ENCODE measurements at places on chromosomes 16 and 17.

- DNase-seq, result no peak
Measured at GRCh38 chr17:29154516-29155226, 25.5 kb downstream of the MYO18A start.

DNA sequence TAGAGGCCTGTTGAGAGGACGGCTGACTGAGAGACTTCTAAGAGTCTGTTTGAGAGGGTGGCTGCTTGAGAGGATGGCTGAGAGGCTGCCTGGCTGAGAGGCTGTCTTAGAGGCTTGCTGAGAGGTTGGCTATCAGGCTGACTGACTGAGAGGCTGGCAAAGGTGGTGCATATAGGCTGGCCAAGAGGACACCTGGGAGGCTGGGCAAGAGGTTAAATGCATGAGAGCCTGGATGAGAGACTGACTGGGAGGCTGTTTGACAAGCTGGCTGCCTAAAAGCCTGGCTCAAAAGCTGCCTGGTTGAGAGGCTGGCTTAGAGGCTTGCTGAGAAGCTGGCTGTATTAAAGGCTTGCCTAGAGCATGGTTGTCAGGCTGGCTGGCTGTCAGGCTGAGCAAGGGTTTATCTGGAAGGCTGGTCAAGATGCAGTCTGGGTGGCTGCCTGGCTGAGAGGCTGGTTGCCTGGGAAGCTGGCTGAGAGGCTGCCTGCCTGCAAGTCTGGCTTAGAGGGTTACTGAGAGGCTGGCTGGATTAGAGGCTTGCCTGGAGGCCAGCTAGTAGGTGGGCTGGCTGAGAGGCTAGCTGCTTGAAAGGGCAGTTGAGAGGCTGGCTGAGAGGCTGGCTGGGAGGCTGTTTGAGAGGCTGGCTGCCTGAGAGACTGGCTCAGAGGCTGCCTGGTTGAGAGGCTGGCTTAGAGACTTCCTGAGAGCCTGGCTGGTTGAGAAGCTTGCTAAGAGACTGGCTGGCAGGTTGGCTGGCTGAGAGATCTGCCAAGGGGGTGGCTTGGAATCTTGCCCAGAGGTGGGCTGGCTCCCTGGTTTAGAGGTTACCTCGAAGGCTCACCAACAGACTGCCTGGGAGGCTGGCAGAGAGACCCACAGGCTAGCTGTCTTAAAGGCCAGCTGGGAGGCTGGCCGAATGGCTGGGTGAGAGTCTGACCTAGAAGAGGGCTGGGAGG lies 38.3 kb upstream of the ACSM2B start:
- DNase-seq, result peak; percentile 18

DNA sequence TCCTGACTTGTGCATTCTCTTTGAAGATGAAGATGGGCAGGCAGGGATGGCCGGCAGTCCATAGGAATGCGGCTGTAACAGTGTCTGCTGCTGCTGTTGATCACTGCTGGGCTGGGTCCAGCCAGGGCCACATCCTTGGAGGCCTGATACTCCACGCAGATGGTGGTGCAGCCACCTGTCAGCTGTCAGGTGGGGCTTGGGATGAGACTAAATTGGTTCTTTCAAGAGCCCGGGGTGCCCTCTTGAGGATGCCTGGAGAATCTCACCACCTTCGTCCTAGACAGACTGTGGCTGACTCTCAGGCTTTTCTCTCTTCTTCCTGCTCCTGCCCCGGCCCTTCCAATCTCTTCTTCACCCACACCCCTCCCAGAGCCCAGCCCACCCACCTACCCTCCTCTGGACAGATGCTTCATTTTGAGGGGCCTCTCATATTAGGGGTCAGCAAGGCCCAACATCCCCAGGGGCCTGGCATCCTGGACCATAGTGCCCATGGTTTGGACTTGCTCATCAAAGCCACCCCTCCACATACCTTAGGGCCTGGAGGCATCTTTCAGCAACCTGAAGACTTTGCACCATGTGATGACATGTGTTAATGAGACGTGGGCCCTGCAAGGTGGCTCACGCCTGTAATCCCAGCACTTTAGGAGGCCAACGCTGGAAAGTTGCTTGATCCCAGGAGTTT lies 19.1 kb downstream of the OSBPL7 start:
- DNase-seq, result peak; percentile 69

- no peak for DNase-seq
Measured at GRCh38 chr16:71943887-71944286, 48.6 kb downstream of the IST1 start.

- DNase-seq, result peak; percentile 15
Measured at GRCh38 chr16:54284319-54284930, 2.2 kb downstream of the IRX3 start.

DNA sequence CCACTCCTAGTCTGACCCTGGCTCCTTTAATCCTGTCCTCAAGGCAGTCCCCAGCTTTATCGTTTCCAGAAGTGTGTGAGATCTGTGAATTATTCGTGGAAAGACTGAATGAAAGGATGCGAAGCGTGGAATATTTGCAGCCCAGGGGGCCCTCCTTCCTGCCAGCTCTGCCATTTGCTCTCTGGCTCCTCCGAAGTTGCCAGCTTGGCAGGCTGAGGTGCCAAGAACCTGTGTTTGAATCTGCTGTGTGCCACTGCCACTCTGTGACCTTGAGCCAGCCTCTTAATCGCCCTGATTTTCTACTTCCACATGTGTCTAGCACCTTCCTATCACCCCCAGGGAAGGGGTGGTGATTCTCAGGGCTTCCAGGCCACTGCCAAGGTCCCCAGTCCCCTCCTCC lies 10.8 kb downstream of the TBKBP1 start:
- DNase-seq, result no peak

- no peak for DNase-seq
Measured at GRCh38 chr17:69468207-69468606, 53.7 kb downstream of the MAP2K6 start.

DNA sequence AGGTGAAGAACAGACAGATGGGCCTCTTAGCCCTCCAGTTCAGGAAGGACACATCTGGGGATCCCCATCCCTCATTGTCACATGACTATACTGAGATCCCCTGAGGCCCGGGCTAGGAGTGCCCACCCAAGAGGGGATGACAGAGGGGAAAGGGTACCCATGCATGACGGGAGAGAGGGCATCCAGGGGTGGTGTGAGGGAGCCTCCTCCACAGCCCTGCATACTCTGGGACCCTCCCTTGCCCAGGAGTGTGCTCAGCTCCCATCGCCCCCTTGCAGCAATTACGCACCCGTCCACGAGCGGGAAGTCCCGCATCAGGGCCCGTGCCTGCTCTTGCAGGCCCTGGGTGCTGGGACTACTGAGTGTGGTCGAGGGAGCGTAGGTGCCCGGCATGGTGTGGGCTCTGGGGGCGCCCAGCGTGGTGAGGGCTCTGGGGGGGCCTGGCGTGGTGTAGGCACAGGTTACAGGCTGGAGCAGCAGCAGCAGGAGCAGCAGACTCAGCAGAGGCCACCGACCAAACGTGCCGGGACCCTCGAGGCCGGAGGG lies 6.5 kb downstream of the DPEP2 start:
- DNase-seq, result no peak

DNA sequence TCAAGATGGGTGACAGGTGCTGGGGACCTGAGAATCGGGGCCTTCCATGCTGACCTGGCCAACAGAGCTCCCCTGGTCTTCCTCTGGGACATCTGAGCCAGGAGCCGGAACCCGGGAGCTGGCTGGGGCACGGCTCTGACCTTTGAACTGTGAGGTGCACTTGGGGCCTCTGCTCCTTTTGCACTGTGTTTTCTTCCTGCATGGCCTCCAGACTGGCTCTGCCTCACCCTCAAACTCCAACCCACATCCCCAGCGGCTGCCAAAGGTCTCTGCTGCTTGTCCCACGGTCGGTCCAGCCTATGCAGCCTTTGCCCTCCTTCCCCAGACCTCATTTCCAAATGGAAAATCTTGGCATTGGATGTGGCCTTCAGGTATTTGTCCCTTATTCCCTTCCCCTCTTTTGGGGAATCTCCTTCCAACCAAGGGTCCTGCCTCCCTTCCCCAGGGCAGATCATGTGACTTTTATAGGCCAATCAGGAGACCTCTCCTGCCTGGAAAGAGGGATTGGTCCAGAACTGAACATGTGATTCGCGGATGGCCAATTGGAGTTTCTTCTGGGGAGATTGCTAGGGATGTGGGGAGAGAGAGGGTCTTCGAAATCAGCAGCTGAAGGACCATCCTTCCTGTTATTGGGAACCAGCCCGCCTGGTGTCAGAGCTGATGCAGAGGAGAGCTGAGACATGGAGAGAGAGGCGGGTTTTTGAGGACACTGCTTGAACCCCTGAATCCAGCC lies 117.9 kb downstream of the CYLD start:
- no peak for DNase-seq

GRCh38 chr17:57352665-57353175 lies 96.4 kb downstream of the MSI2 start:
- DNase-seq, result no peak

GRCh38 chr16:80612461-80613017 lies 71.7 kb downstream of the DYNLRB2 start:
- no peak for DNase-seq

DNA sequence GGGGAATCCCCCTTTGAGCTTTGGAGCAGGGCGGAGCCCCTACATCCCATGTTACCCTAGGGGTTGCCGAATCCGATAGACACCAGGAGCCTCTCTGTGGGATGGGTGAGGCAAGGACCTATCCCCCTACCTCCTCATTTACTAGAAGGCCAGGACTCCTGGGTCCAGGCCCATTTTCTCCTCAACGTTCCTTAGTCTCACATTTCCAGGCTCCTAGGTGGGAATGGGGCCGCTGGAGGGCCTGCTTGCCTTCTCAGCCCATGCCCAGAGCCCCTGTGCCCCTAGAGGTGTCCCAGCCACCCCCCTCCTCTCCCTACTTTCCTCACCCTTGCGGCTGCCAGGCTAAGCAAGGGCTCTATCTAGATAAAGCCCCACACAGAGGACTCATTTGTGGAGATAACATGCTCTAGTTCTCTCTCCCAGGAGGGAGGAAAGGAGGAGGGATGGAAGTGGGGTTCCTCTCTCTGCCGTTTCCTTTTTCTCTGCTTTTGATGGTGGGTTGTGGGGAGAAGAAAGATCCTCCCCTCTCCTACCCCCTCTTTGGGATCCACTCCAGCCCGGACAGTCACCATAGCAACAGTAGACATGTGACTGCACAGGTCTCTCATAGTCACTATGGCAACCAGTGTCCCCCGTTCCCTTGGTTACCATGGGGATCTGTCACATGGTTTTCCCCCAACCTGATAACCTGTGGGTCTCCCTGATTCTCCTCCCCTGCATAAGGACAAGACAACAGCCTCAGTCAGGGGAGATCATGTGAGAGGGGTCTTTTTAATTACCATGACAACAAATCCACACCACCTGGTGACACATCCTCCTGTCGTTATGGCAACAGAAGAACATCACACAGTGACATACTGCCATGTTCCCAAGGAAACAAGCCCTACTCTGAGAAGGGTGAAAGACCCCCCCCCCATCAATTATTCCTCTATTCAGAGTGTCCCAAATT lies 5.2 kb downstream of the CACNA1G start:
- DNase-seq, result peak; percentile 28

DNA sequence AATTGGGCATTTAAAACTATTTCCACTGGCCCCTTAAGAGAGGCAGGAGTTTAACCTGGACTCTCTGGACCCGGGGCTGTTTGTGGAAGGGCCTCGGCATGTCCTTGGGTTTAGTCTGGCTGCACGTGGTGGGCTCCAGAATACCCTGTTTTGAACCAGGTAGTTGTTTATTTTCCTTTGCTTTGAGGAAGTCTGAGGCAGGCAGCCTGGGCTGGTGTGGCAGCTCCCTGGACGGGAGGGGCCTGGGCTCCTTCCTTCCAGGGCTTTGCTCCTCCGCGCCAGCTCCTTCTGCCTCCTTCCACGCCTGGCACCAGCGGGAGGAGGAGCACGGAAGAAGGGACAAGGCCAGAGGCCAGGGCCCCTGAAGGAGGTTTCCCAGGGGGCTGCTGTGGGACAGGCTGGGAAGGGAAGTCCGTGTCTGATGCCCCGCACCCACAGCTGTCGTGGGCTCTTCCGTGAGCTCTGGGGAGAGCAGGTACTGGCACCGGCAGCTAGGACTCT lies 15.5 kb downstream of the BANP start:
- DNase-seq, result no peak

- DNase-seq, result no peak
Measured at GRCh38 chr16:1082266-1082951, 9.9 kb downstream of the SSTR5 start.

- DNase-seq, result no peak
Measured at GRCh38 chr16:23734176-23734893, 20.5 kb upstream of the CHP2 start.

GRCh38 chr17:63639125-63639524 lies 16.9 kb downstream of the MAP3K3 start:
- no peak for DNase-seq

DNA sequence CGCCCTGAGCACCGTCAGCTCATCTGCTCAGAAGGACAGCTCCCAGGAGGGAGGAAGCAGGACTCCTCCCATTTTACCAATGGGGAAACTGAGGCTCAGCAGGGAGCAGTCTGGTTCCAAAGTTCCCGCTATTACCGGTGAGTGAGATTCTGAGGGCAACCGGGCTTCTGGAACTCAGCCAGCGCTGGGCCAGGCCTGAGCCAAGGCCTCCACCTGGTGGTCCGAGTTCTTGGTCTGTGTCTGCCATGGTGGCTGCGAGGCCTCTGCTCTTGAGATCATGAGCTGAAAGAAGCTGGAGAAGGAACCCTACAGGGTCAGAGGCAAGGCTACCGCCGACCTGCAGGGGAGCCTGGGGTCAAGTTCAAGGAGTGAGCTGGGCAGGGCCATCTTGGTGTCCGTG lies 110.8 kb upstream of the GSE1 start:
- no peak for DNase-seq

DNA sequence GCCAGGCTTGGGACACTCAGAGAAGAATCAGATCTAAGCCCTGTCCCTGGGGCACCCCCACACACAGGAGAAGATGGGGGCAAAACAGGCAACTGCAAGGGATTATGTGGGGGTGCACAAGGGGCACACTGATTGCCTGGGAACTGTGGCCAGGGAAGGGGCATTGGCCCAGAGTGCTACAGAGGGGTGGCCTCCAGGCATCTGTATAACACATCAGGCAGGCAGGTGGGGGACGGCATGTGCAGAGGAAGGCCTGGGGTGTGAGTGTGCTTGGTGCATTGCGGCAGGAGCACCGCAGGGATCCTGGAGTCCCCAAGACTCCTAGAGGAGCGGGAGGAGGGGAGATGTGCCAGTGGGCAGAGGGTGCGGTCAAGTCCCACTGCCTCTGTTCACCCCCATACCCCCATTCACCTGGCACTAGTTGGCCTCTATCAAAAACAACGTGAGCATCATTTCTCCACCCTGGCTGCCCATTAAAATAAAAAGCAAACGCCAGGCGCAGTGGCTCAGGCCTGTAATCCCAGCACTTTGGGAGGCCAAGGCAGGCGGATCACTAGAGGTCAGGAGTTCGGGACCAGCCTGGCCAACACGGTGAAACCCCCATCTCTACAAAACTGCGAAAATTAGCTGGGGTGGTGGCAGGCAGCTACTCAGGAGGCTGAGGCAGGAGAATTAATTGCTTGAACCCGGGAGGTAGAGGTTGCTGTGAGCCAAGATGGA lies 41.5 kb downstream of the C16orf82 start:
- DNase-seq, result no peak

- no peak for DNase-seq
Measured at GRCh38 chr16:69741951-69742904, 12.5 kb downstream of the NOB1 start.

DNA sequence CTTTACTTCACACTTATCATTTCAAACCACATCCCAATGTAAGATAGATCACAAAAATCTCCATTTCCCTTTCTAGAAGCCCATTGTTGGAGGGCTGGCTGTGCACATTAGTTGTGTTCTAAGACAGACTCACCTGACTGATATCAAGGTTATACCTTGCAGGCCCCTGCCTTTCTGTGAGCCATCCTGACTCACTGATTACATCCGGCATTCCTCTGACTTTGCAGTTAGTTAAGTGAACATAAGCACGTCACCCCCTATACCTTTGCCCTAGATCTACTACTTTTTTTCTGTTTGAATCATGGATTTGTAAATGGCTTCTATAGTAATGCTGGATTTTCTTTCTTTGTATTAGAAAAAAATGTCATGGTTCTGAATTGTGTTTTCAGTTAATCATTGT lies 78.3 kb downstream of the TANGO6 start:
- DNase-seq, result no peak

Data from NCI-H345 (cell line).